ENCODE measurements at places on chromosomes 13 and 19.

DNA sequence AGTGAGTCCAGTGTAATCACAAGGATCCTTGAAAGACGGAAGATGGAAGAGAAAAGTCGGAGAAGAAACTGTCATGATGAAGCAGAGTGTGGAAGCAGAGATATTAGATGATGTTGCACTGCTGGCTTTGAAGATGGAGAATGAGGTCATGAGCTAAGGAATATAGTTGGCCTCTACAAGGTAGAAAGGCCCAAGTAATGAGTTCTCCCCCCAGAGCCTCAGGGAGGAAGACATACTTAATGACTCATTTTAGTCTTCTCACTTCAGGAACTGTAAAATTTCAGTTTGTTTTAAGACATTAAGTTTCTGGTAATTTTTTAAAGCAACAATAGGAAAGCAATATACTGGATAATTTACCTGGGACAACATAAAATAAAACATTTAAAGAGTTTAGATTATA, 1331.5 kb upstream of the PCDH20 start:
- DNase-seq: no peak

DNA sequence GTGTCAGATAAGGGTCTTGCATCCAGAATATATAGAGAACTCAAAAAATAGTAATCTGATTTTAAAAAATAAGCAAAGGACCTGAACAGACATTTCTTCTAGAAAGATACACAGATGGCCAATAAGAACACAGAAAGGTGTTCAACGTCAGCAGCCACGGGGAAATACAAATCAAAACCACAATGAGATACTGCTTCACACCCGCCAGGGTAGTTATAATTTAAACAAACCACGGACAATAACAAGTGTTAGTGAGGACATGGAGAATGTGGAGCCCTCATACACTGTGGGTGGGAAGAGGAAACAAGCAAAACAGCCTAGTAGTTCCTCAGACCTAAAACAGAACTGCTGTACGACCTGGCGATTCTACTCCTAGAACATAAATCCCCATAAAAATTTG, 26.7 kb upstream of the NAPA start:
- no peak for DNase-seq

DNA sequence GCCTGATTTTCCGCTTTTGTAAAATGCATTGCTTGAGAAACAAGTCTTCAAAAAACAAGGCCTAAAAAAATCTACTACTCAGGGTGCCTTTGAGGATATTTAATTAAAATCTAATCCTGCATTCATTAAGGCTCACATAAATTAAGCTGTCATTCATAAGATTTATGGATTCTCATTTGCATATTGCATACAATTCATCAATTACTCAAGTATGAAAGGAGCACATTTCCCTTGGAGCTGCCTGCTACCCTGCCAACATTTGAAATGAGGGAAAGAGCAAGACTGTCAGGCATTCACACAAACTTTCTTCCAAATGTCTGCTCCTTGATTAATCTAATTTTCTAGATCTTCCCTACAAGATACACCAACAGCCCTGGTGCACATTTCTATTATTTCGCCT, 140.0 kb downstream of the DACH1 start:
- DNase-seq: no peak

DNA sequence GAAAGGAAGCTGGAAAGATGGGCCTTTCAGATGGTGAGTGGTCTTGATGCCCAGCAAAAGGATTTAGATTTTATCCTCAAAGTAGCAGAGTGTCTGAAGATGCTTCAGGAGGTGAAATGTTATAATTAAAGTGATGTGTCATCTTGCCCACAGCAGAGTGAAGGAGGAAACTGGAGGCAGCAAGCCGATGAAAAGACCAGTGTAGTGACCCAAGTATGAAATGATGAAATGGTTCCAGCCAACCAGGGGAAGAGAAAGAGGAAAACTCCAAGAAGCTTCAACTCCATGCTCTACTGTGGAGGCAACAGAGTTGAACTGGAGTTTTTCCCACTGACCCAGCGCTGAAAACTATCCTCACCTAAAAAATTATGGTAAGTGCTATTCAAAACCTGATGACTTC, 66.7 kb downstream of the FOXO1 start:
- no peak for DNase-seq

GRCh38 chr13:45674908-45675307, 27.2 kb upstream of the CBY2 start:
- peak; percentile 77 for DNase-seq

GRCh38 chr13:25771641-25772478, 280.0 kb downstream of the SHISA2 start:
- no peak for DNase-seq

DNA sequence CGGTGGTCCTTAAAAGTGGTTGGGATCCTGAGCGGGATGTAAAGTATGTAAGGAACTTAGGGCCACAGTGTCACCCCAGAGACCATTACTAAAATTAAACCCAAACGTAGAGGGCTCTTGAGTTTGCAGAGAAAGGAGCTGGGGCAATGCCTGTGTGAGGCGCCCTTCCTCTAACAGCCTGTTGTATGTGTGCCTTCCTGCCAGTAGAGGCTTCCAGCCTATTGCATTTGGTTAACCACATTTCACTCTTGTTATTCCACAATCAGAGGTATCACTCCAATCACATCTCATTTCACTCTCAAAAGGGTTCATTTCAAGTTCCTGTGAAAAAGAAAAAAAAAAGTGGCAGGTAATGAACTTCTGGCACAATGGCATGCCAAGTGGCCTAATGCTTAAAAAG, 29.4 kb downstream of the DIAPH3 start:
- DNase-seq: peak; percentile 11

DNA sequence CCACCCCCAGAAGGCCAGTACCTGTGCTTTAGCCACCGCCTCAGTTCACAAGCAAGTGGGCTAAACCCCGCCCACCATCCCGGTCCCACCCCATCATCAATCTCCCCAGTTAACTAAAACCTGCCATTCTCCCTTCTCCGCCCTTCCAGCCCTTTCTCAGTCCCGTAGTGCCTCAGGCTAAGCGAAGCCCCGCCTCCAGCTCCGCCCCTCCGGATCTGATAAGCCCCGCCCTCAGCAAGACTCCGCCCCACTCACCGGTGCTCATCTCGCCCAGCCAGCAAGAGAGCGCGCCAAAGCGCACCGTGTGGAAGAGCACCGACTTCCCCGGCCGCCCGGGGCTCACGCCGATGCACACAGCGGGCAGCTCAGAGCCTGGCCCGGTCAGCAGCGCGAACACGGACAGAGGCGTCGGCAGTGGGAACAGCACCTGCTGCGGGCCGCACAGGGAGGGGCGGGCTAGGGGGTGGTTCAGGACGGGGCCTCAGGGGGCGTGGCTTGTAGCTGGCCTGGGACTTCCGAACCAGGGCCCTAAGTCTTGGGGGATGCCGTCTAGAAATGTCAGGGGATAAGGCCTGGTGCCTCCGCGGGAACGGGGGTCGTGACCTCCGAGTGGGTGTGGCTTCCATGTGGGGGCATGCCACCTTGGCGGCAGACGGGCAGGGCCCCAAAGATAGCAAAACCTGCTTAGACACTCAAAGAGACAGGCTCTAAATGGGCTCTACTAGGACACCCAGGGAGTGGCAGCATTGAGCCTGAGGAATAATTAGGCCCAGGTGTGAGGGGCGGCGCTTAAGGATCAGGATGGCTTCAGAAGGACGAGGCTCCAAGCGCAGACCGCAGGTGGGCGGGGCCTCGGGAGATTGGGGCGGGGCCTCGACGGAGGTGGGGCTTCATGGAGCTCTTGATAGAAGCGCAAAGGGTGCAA, 21.4 kb downstream of the MAP4K1 start:
- DNase-seq: peak; percentile 40

All from GM03348 (cell line).